EL (cell line): ENCODE measurements at places on chromosomes 12 and 14.
A peak's percentile ranks its signal among the peaks of the same experiment; 100 is the strongest.

DNA sequence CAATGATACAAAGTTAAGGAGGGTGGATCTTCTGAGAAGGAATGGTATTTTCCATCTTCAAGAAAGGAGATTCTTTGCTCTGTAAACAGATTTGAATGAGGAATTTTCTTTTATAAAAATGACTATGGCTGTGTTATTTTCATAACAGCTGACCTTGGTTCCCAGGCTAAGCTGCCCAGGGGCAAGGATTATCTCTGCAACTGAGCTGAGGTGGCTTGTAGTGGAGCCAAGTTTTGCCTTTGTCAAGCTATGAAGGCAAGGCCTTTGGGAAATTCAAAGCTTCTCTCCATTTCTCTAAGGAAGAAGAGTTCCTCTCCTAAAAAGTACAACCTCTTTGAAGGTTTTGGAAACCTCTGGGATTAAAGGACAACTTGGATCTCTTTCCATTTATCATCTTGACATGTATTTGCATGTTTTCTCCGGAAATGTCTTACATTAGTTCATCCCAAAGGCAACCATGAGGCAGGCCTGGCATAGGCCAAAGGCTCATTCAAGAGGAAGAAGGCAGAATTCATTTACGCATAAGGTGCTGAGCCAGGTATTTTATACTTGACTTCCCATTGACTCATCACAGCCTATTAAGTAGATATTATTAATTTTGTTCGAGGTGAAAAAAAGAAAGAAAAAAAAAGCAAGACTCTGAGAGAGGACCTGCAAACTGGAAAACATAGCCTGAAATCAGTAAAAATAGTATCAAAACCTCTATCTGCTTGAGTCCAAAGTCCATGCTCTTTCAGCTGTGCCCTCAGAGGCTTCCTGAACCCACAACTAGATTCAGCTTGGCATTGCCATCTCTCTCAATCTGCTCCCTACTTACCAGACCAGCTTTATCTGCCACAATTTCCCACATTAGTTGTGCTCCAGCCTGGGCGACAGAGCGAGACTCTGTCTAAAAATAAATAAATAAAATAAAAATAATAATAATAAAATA is 24.0 kb upstream of the CKAP4 start:
- no peak for DNase-seq

DNA sequence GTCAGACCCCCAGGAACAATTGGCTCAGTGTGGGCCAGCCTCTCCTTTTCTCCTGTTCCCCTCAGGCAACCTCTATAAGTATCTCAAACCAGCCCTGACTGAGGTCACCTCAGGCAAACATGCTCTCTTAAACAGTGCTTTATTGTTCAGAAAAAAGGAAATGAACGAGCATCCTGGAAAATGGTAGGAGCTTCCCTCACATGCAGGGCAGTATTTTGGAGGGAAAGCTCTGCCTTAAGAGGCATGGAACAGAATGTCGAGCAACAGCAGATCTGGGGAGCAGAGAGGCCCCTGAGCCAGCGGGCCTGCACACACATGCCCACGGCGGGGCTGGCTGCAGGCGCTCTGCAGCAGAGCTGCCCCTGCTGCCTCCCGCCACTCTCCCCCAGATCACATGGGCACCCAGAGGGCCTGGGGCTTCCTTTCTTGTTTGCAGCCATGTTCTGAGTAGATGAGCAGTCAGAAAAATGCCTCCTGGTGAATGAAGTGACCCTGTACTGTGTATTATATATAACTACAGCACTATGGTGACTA is 42.0 kb downstream of the MOK start:
- peak; percentile 65 for DNase-seq

DNA sequence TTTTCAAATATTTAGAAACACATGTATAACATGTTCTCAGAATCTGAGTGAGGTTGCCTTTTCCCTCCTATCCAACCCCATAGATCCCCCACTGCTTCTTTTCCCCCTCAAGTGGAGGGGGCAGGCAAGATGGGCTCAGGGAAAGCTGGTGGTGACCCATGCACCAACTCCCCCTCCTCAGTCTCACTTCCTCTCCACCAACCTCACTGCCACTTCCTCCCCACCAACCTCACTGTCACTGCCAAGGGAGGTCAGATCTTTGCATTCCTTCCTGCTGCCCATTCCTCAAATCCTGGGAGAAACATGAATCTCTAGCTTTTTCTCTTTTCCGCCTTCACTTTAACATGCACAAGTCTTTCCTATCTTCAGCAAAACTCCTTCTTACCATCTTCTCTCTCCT is 48.7 kb downstream of the SPTB start:
- DNase-seq = no peak

GRCh38 chr12:50862316-50862715 is 19.6 kb downstream of the TMPRSS12 start:
- peak; percentile 68 for DNase-seq

DNA sequence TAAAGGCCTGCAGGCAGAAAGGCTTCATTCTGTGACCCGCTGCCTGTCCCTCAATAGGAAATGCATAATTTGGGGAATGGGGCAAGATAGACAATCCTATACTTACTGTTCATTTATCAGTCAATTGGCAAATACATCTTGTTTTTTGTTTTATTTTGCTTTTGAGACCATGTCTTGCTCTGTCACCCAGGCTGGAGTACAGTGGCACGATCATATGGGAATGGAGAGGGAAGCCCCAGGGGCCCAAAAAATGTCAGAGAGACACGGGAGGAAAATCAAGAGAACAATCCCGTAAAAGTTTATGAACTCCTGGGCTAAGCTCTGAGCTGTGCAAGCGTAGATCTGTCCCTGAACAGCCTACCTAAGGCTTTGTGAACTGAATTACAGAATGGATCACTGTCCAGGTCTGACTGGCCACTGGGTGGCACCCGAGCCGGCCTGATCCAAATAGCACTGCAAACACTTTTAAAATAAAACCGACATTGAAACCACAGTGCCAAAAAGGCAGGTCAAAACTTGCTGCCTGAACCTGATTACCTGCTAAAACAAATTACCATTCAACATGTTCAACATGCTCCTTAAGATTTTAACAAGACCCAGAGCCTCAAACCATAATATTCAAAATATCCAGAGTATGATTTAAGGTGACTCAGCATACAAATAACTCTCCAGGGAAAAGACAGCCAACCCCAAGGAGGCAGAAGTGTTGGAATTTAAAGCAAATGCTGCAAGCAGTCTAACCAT is 11.8 kb downstream of the COPS7A start:
- peak; percentile 56 for DNase-seq

- DNase-seq = no peak
Observed at GRCh38 chr14:91568626-91569025, 58.5 kb upstream of the PPP4R3A start.

- no peak for DNase-seq
Observed at GRCh38 chr12:109346920-109347319, 780 bp upstream of the MYO1H start.

DNA sequence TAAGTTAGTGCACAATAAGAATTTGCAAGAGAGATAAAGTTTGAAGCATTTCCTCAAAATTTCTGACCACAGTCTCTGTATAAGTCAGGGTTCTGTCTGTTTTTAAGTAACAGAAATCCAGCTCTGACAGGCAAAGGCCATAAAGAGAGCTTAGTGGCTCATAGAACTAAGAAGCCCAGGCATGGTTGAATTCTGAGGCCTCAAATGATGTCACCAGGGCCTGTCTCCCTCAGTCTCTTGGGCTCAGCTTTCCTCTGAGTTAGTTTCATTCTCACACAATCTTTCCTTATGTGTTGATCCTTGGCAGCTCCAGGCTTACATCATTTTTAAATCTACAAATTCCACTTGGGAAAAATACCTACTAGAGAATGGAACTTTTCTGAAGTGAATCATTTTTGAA is 173.4 kb upstream of the ATP2B1 start:
- peak; percentile 46 for DNase-seq

DNA sequence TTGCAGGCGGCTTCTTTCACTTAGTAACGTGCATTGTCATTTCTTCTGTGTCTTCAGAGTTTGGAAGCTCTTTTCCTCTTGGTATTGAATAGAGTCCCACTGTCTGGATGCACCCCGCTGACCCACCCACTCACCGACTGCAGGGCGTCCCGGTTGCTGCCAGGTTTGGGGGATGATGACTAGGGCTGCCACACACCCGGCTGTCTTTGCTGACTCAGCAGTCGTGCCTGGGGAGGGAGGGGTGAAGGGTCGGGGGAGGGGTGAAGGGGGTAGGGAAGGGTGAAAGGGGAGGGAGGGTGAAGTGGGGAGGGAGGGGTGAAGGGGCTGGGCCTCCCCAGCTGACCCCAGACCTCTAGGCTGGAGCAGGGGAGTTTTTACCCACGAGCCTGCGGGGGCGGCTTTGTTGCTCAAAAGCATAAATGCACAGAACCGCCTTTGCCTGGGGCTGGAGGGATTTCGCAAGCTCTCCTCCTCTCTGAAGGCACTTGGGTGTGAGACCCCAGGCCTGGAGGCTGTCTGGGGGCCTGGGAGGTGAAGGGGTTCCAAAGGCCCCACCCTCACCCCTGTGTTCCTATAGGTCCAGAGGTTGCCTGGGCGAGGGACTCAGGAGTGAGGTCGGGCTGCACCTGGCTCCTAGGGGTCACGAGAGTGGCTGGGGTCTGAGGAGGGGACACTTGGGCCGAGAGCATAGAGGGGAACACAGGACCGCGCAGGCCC is 31.3 kb upstream of the ULK1 start:
- peak; percentile 25 for DNase-seq

GRCh38 chr12:29223426-29223825 is 74.3 kb downstream of the FAR2 start:
- DNase-seq = no peak

DNA sequence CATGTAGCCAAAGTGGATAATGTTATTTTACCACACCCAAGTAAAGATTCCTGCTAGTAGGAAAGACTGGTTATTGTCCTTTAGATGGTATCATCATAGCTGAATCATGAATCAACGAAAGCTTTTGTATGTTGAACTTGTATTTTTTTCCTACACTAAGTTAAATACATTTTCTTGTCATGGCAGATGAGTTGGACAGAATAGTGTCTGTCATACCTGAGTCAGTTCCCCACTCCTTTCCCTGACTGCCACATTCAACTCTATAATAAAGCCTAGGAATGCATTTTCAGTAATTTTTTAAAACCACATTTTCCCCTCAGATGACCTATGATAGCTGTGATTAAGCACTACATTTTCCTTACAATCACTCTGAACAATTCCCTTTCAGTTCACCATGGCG is 9.3 kb upstream of the PTHLH start:
- DNase-seq = peak; percentile 74

DNA sequence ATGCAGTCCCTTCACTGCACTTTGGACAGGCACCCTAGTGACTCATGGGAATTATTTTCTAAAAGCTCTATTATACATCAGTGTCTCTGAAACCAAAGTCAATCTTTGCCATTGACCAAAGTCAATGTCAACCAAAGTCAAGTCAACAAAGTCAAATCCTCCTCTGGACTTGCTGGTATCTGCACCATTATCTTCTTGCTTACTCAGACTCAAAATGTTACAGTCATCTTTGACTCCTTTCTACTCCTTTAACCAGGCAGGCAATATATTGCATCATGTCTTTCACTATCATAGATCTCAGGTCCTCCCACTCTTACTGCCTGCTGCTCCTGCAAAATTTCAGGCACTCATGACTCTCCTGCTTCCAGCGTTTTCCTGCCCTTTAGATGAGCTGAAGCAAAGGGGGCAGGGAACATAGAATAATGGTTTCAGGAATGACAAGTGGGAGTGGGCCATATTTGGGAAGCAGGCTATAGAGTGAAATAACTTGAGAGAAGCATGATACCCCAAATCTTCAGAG is 39.2 kb downstream of the IGF1 start:
- DNase-seq = no peak

GRCh38 chr14:85293612-85294234 is 236.2 kb upstream of the FLRT2 start:
- no peak for DNase-seq

DNA sequence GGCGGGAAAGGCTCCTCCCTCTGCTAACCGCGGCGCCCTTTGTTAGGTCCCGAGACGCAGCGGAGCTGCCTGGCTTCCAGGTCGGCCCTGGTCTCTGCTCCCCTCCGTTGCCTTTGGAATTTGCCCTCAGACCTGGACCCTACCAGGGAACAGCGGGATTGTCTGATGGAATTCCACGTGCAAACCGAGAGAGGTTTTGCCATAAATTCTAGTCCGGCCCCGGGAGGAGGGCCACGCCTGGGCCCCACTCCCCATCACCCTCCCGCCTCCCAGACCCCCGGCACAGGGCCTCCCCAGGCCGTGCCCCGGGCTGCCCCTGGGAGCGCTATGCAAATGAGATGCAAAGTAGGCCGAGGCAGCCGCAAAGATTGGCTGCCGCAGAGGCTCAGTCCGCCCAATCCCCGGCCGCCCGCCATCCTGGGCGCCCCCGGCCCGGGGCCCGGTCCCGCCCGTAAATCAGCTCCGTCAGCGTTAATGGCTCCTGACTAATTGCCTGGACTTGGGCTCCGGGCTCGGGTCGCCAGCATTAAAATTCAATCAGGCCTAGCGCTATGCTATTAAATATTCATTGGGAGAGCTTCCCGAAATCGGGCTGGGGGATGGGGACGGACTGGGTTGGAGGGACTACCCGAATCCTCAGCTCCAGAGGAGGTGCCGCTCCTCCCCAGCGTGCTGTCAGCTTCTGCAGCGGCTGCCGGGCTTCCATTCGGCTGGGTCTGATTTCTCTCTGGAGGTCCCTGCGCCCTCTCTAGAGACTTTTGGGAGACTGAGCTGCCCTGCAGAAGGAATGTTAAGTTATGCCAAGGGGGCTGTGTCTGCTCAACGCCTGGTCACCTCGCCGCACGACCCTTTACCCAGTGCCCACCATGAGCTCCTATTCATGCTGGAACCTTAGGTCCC is 15.7 kb upstream of the FIGNL2 start:
- no peak for DNase-seq

- no peak for DNase-seq
Observed at GRCh38 chr14:100544506-100545141, 42.6 kb downstream of the BEGAIN start.

DNA sequence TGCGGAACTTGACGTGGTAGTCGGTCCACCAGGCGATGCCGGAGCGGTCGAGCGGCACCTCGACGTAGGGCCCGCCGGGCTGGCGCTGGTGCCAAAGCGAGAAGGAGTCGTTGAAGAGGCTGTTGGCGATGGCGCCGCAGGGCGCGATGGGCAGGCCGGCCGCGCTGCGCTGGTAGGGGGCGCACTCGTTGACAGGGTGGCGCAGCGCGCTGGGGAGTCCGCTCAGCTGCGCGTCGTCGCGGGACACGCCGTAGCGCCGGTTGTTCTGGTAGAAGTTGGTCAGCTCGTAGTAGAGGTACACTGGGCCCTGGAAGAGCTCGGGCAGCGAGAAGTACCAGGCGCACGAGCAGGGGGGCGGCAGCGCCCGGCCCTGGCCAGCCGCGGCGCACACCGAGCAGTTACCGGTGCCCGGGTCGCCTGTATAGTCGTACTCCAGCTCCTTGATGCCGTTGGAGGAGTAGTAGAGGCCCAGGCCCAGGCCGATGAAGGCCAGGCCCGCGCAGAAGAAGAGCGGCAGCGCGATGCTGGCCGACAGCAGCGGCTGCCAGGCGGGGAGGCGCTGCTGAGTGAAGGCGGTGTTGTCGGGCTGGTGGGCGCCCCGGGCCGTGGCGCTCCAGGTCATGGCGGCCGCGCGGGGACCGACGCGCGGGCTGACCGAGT is 482 bp downstream of the TMEM30B start:
- DNase-seq = peak; percentile 50

DNA sequence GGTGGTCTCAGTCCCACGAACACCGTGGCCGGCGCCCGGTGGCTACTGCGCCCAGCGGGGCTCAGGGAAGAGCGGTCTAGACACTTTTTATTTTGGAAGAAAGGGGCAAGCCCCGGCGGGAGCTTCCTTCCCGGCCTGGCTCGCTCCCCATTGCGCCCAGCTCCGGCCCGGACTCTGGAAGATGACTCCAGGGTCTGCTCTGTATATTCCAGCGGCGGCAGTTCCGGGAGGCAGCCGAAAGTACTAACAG is 225.1 kb upstream of the CRY1 start:
- DNase-seq = no peak
